ENCODE measurements at places on chromosomes 6 and 20.

GRCh38 chr6:131303338-131303930 is 168.2 kb downstream of the AKAP7 start:
- H3K27ac ChIP-seq = no peak overlapping the region
- no peaks in the 10 kb centered on the region for H3K36me3 ChIP-seq
- no peak for DNase-seq
- H3K4me3 ChIP-seq = no peak overlapping the region

DNA sequence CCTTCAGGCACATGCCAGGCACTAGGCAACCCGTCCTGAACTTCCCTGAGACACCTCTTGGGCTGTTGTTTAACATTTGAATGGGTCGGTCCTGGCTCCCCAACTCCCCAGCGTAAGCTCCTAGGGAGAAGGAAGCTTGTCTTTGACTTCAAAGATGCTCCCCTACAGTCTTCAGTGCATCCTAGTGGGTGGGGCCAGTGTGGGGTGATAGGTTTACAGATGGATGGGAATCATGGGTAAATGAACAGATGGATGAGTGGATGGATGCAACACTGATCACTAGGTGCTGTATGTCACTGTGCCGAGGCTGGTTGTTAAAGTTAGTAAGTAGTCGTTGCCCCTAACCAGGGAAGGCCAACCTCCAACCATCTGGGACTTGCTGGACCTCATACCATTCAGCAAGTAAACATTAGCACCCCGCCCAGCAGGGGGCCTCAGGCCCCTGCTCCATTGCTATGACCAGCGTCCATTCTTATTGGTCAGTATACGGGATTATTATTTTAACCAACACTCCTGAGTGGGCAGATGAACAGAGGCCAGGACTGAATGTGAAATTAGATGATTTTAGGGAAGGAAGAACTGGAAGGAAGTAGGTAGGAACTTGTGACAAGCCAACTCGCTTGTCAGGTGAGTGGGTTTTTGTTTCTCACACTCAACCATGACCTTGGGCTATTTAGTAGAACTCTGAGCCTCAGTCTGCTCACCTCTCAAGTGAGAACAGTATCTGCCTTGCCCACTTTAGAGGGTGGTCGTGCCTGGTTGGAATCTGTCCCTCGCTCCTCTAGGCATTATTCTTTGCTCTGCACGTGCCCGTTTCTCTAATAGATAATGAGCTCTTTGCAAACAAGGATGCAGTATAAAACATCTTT is 82.9 kb upstream of the FOXP4 start:
- no peak overlapping the region for H3K27ac ChIP-seq
- DNase-seq = peak; percentile 75
- no peaks in the 10 kb centered on the region for H3K36me3 ChIP-seq
- H3K4me3 ChIP-seq = no peak overlapping the region

- no peaks in the 10 kb centered on the region for H3K4me1 ChIP-seq
- H3K4me3 ChIP-seq = no peak overlapping the region
Measured at GRCh38 chr6:50724381-50725124, 11.2 kb downstream of the TFAP2D start.

DNA sequence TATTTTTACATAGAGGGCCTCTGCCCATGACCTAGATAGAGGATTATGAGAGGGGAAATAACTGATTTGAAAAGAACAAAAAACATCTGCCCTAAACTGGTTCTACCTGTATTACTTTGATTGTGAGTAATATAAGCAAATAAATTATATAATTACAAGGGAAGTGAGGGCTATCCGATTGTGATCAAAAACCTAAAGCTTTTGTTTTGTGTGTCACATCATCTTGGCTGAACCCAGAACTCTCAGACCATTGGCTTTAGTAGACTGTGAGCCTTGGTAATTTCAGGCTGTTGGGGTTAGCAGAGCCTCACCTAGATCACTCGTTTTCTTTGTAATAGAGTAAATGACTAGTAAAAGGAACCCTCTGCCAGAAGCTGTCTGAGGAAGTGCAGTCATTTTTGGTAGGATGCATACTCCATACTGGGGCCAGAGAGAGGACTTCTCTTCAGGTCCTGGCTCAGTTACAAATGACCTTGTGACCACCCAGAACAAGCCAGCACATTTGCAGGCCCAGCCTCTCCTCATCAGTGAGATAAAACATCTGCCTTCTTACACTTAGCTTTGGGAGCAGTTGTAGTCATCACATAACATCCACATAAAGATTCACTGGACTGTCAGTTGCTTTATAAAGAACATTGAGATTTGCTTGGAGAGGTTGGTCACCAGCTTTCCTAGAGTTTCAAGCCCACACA is 13.5 kb downstream of the STK35 start:
- DNase-seq = no peak
- H3K27me3 ChIP-seq = no peaks in the 10 kb centered on the region
- no peak overlapping the region for H3K4me3 ChIP-seq
- H3K27ac ChIP-seq = peak overlapping the region; percentile 54
- H3K4me1 ChIP-seq = peaks cover 71% of the 10 kb centered on the region

DNA sequence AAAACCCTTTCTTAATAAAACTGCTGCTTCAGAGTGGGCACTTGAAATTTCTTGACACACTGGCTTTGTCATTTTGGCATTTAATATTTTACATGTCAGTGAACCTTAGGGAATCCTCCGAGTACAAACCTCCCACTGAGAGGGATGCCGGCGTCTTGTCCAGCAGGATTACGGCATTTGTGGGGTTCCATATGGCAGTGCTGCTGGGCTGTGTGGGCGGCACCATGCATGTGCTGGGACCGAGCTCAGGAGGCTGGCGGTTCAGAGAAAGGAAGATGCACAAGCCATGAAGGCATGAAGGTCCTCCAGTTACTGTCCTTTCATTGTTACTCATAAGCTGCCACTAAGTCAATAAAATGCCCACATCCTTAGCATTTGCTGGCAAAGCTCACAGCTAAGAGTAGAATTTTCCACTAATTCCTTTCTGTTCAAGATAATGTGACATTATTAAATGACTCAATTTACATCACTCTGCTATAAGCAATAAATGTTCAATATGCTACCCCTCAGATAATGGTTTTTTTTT is 61.4 kb downstream of the LY86 start:
- no peak for DNase-seq
- H3K27me3 ChIP-seq = no peaks in the 10 kb centered on the region
- H3K4me1 ChIP-seq = no peaks in the 10 kb centered on the region
- no peaks in the 10 kb centered on the region for H3K36me3 ChIP-seq

- peaks cover 38% of the 10 kb centered on the region for H3K36me3 ChIP-seq
- H3K27me3 ChIP-seq = no peaks in the 10 kb centered on the region
- H3K4me1 ChIP-seq = peaks cover 12% of the 10 kb centered on the region
- peak; percentile 54 for DNase-seq
- H3K4me3 ChIP-seq = no peak overlapping the region
- H3K27ac ChIP-seq = no peak overlapping the region
Measured at GRCh38 chr20:25223179-25223661, 24.7 kb upstream of the PYGB start.

DNA sequence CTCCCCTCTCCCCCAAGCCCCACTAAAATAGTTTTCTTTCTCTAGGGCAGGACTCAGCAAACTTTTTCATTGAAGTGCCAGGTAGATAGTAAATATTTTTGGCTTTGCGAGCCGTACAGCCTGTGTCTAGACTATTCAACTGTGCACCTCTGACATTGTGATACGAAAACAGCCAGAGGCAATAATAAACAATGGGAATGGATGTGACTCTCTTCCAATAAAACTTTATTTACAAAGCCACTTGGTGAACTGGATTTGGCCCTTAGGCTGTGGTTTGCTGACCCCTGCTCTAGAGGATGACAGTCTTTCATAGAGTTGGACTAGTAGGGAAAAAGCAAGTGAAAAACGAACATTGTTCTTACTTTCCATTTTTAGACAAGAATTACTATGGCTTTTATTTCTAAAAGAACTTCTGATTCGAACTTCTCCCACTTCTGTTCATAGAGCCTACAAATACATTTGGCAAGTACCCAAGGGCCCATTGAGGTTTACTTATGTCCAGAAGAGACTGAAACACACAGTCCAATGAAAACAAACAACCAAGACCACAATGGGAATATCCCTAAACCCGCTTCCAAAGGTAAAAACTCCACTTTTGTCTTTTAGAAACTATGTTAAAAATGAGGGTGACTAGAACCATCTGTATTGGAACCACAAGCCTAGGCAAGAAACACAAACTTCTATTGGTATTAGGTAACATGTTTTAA is 46.4 kb upstream of the CDKAL1 start:
- H3K36me3 ChIP-seq = no peaks in the 10 kb centered on the region
- H3K4me3 ChIP-seq = no peak overlapping the region
- H3K27ac ChIP-seq = no peak overlapping the region
- no peaks in the 10 kb centered on the region for H3K27me3 ChIP-seq
- no peak for DNase-seq
- H3K4me1 ChIP-seq = no peaks in the 10 kb centered on the region

DNA sequence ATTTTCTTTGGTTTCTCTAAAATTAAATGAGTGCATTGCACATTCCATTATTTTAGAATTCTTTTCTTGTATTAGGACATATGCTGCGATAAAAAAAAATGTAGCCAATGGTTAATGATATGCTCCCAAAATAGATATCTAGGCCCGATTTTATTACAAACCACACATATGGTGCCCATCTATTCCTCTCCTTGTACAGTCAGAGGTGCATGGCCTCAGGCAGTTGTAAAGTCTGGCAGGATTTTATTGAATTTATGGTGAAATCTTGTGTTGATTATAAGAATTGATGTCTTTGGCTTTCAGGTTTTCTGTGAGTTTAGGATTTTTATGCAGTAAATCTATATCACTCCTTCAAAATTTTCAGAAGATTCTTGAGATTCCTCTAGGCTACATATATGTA is 192.2 kb downstream of the RFPL4B start:
- no peak overlapping the region for H3K4me3 ChIP-seq
- H3K27me3 ChIP-seq = no peaks in the 10 kb centered on the region
- no peaks in the 10 kb centered on the region for H3K4me1 ChIP-seq
- no peak overlapping the region for H3K27ac ChIP-seq
- no peak for DNase-seq

- peaks cover 90% of the 10 kb centered on the region for H3K27me3 ChIP-seq
- no peaks in the 10 kb centered on the region for H3K36me3 ChIP-seq
- H3K27ac ChIP-seq = no peak overlapping the region
- no peak for DNase-seq
- H3K4me3 ChIP-seq = no peak overlapping the region
- H3K4me1 ChIP-seq = no peaks in the 10 kb centered on the region
Measured at GRCh38 chr20:22583773-22584521, 425 bp downstream of the FOXA2 start.

DNA sequence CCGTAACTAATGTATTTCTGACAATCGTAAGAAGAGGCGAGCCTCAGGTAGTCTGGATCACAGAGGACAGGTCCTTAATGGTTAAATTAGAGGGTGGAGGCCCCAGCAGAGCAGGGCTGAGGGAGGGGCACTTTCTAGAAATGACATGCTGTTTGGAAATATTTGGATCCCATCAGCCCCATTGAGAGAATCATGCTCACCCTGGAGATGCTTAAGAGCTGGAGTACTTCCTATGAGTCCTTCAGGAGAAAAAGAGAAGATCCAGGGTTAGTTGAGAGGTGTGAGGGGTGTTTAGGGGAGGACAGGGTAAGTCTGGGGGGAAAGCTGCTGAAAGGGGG is 123.0 kb downstream of the TCP11 start:
- peak overlapping the region; percentile 80 for H3K27ac ChIP-seq
- peaks cover 68% of the 10 kb centered on the region for H3K4me1 ChIP-seq
- no peaks in the 10 kb centered on the region for H3K27me3 ChIP-seq
- H3K4me3 ChIP-seq = no peak overlapping the region
- no peak for DNase-seq
- H3K36me3 ChIP-seq = no peaks in the 10 kb centered on the region

DNA sequence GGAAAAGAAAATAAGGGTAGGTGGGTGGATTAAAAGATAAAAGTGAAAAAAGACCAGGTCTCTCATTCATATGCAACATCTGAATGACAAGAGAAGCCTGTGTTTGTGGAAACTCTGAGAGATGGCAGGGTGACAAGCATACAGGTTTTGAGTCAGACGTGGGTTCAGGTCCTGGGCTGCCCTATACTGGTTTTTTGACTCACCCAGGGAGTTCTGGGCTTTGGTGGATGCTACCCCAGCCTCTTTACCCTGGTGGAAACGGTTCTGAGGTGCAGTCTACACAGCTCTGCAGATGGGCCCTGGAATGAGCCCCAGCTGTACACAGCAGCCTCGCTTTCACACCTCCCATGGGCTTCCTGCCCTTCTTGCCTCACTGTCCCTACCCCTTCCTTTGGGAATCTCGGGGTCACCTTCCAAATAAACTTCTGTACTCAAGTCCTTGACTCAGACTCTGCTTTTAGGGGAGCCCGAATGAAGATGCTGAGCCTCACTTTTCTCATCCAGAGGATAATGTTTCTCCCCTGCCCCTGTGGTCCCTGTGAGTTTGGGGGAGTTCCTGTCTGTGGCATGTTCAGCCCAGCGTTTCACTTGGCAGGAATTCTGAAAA is 77.7 kb upstream of the CLDN20 start:
- DNase-seq = no peak
- H3K36me3 ChIP-seq = no peaks in the 10 kb centered on the region
- no peaks in the 10 kb centered on the region for H3K4me1 ChIP-seq
- H3K27me3 ChIP-seq = no peaks in the 10 kb centered on the region

- H3K27ac ChIP-seq = peak overlapping the region; percentile 71
- DNase-seq = no peak
- no peaks in the 10 kb centered on the region for H3K36me3 ChIP-seq
- H3K27me3 ChIP-seq = no peaks in the 10 kb centered on the region
- peaks cover 17% of the 10 kb centered on the region for H3K4me1 ChIP-seq
- no peak overlapping the region for H3K4me3 ChIP-seq
Measured at GRCh38 chr20:17611290-17611539, 41.3 kb downstream of the DSTN start.

DNA sequence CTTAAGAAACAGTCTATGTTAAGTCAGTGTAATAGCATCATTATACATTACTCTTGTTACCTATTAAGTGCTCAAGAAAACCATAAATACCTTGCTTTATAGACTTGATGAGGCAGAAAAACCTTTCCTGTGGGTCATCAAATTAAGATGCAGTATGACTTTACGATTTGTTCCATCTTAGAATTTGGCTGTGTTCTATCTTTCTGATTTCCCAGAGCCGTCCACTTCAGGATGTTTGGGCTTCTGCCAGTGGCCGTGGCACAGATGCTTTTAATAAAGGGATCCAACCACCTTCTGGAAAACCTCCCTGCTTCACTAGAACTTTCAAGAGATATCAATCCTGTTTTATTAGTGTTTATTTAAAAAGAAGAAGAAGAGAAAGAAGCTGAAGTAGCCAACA is 71.2 kb downstream of the PDE7B start:
- H3K27ac ChIP-seq = no peak overlapping the region
- no peak overlapping the region for H3K4me3 ChIP-seq
- DNase-seq = no peak

GRCh38 chr20:8434326-8434876 is 302.3 kb downstream of the PLCB1 start:
- no peaks in the 10 kb centered on the region for H3K27me3 ChIP-seq
- no peak overlapping the region for H3K27ac ChIP-seq
- DNase-seq = no peak
- no peaks in the 10 kb centered on the region for H3K4me1 ChIP-seq

GRCh38 chr6:128598571-128598970 is 78.2 kb upstream of the PTPRK start:
- H3K36me3 ChIP-seq = no peaks in the 10 kb centered on the region
- H3K4me3 ChIP-seq = no peak overlapping the region
- DNase-seq = no peak
- no peaks in the 10 kb centered on the region for H3K4me1 ChIP-seq

GRCh38 chr20:1185790-1186334 is 1.1 kb upstream of the TMEM74B start:
- no peak overlapping the region for H3K27ac ChIP-seq
- H3K4me1 ChIP-seq = peaks cover 6% of the 10 kb centered on the region
- no peaks in the 10 kb centered on the region for H3K36me3 ChIP-seq
- DNase-seq = peak; percentile 51
- H3K27me3 ChIP-seq = peaks cover 3% of the 10 kb centered on the region
